ENCODE measurements at places on chromosomes 3 and 15. TPM values are rescaled to one million over a fixed set of nuclear protein-coding genes. Genes with fewer than 3 reads are reported as not detected.

SERPINI2 gene
- total RNA-seq = not detected

NOX5 gene
- total RNA-seq = 0.26 TPM

DUOXA2 gene
- total RNA-seq = not detected

GHRL gene
- total RNA-seq = 0.52 TPM

DUOX1 gene
- total RNA-seq = 0.13 TPM

Measured in articular chondrocyte of knee joint (primary cell).